CD4-positive, alpha-beta T cell treated with Interleukin-17A for 1 hour (primary cell): ENCODE measurements at places on chromosomes 5 and 9.

DNA sequence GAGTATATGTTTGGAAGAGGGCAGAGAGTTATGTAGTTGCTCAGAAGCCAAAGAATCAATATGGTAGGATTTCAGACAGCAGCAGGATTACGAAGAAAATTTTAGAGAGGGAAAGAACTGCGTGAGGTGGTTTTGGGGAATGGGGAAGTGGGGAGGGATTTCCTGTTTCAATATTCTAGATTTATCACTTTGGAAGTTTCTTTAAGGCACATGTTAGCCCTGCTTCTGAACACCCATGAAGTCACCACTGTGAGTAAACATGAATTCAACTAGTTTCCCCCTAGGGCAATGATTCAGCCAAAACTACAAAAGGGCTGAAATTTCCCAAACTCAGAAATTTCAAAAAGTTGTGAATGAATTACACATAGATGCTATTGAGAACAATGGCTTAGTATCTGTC lies 132.2 kb downstream of the EBF1 start:
- no peak for DNase-seq

- peak; percentile 72 for DNase-seq
Measured at GRCh38 chr5:159987031-159987674, 21.8 kb upstream of the TTC1 start.

GRCh38 chr5:86329318-86329717 lies 288.4 kb upstream of the COX7C start:
- DNase-seq, result no peak

- DNase-seq, result no peak
Measured at GRCh38 chr5:140833993-140834392, at the start of gene PCDHA7. PCDHA7 (plus strand) TSS chr5:140834269; CDS start chr5:140834384, 115 bp downstream.

GRCh38 chr9:127793093-127793708 lies 7.4 kb downstream of the CDK9 start:
- DNase-seq, result no peak

GRCh38 chr5:19676895-19677294 lies 311.1 kb downstream of the CDH18 start:
- DNase-seq, result no peak

DNA sequence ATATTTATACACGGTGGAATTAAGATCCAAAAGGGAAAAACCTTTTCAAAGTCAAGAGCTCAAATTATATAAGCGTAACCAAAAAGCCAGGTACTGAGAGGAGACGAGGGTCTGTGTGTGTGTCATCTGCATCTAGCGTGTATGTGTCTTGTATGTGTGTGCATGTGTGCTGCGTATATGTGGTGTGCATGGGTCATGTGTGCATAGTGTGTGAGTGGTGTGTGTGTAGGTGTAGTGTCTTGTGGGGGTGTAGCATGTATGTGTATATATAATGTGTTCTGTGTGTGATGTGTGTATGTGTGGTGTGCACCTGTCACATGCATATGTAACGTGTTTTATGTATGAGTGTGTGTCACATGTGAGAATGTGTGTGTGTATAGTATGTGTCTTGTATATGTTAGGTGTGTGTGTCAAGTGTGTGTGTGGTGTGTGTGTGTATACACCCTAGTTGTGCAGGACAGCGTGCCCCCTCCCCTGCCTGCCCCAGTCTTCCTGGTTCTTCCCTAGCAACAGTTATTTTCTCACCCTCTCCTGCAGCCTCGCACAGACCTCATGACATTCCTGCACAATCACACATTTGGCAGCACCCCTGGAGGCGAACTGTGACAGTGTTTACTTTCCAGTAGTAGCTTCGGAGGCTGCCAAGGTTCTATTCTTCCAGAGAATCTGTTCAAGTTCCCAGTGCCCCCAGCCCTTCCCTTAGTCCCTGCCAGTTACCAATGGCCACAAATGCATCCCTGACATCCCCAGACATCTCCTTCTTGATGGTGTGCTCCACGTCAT lies 27.1 kb upstream of the TNIP1 start:
- DNase-seq, result no peak

GRCh38 chr9:35726931-35727330 lies 5.1 kb downstream of the TLN1 start:
- peak; percentile 38 for DNase-seq
